ENCODE measurements at places on chromosomes 3 and 15. TPM values are rescaled to one million over a fixed set of nuclear protein-coding genes. Genes with fewer than 3 reads are reported as not detected.

DNA sequence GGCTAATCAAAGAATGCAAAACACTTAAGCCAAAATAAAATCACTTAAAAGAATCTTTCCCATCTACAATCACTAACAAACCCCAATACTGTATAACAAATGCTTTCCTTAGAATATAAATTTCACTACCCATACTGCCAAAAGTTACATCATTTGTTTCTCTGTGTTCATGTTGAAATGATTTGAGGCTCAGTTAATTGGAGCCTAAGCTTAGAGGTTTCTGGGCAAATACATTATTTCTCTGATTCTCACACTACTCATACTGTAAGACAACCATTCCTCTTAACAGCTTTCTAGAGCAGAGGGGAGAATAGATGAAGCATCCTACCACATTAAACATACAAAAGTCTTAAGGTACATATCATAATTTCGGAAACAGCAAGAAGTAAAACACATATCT is 2.1 kb downstream of the RIOX2 start:
- DNase-seq = no peak

GRCh38 chr15:64251121-64251520 is 88.3 kb upstream of the PPIB start:
- no peak for DNase-seq

DNA sequence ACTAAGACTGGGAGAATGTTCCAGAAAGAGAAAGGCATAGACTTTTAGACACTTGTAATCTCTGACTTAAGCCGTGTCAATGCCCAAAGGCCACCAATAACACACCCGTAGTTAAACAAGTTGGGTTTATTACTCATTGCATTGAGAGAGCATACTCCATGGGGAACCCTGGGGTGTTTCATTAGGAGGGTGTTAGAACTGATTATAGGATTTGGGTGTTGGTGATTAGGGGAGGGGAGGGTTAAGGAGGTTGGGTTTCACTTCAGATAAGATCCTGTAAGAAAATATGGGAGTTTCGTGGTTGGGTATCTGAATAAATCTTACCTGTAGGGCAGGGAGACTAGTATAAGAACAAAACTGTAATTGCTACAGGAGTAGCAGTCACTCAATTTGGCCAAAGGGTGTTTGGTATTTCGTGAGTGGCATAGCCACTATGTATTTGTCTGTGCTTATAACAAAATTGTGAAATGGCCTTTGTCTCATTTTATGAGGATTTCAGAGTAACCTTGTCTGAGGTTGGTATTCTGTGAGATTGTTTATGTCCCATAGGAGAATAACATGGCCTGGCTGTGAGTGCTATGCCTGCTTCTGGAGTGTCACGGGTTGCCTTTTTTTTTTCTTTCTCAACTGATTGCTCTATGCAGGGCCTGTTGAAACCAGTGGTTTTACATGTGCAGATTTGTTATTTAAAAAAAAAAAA is 2.9 kb downstream of the HACD3 start:
- no peak for DNase-seq

DNA sequence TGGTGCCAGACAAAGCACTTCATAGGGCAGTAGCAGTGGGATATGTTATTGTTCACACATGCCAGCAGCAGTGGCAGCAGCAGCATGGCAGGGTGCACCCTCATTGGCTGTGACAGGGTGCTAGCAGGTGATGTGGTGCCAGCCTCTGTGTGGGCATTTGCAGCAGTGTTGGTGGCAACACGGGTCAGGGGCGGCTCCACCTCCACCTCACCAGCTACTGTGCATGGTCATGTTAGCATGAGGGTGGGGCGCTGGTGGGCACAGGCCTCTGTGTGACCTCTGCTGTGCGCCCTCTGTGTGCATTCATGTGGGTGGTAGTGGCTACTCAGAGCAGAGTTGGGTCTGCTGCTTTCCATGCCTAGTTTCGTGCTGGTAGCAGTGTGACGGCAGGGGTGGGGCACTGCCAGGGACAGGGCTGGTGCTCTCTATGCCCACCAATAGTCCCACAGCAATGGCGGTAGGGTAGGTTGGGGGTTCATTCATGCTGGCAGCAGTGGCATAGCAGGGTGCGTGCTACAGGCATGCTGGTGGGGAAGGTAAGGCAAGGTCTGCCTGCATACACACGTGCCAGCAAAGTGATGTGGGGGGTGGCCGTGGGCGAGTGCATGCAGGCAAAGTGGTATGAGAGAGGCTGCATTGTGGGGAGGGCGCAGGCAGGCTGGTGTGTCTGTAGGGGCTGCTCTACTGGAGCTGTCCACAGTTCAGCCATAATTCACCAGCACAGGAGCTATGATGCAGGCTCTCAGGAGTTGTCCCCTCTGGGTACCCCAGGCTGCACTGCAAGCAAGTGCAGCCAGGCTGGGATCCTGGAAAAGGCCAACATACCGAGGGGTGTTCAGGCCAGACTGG is 402.7 kb downstream of the GRM7 start:
- no peak for DNase-seq

Gene LNP1
- total RNA-seq = 1.2 TPM

Gene NMNAT3
- total RNA-seq = 0.68 TPM

- no peak for DNase-seq
These were observed 2.4 kb downstream of the SKOR1 start for GRCh38 chr15:67827562-67828277.

Gene ECT2
- total RNA-seq = 23.0 TPM

Measured in glomerular endothelial cell (primary cell).